ENCODE measurements at places on chromosomes 16 and 17. TPM values are rescaled to one million over a fixed set of nuclear protein-coding genes. Genes with fewer than 3 reads are reported as not detected.

GRCh38 chr17:71975331-71975801 is 145.5 kb upstream of the SOX9 start:
- DNase-seq, result no peak

DNA sequence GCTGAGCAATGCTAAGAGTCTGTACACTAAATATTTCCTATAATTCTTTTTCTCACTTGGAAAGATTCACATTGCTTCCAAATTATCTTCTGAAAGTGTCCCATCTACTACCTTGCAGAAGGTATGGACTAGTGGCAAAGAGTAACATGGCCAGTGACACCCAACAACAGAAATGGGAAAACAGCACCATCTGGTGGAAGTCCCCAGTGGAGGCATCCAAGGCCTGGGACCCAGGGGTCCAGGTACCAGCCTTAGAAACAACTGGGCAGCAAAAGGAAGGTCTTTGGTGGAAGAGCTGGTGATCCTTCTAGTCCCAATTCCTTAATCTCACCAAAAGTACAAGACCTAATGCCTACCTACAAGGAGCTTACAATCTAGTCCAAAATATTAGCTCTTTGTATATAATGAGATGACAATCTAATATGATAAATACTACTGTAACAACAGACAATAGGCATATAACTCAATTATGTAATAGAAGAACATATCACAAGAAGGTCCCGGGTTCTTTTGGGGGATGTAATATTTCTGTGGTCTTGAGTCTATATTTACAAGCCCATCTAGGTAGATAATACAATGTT is 55.3 kb downstream of the SKAP1 start:
- no peak for DNase-seq

DNA sequence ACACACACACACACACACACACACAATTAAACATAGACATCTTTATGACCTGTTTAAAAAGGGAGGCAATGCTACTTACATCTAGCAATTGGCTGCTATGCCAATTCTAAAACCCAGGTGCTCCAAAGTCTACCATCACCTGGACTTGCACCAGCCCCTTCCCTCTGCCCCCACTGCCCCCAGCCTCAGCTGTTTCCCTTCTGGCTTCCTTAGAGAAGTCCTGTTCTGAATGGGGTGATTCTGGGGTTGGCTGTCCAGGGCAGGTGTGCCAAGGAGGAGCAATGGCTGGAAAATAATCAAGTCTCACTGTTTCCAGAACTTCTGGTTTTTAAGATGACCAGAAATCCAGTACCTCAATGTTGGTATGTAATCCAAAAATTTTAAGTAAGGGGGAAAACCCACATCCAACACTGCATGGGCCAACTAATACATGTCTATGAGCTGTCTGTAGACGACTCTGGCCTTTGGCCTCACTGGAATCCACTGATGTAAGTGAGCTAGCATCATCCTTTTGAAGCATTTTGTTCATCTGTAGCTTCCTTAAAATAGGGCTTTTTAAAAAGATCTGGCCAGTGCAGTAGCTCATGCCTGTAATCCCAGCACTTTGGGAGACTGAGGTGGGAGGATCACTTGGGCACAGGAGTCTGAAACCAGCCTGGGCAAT is 2.1 kb downstream of the IFT20 start:
- no peak for DNase-seq

DNA sequence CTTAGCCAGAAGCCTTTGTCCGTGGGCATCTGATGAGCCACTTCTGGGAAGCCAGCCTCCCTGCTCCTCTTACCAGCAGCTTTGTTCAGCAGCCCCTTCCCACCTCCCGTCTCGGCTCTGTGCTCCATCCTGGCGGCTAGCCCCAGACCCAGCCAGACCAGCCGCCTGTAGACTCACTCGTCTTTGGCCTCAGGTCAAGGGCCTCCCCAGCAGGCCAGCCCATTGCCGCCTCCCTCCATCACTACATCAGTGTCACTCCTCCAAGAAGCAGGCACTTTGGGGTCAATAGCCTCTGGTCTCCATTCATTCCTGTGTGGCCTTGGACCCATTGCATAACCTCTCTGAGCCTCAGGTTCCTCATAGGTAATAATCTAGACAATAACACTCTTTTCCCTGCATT is 20.9 kb upstream of the CRHR1 start:
- no peak for DNase-seq

GRCh38 chr16:65318138-65318537 is 196.3 kb upstream of the CDH11 start:
- DNase-seq, result no peak

- DNase-seq, result peak; percentile 81
Observed at GRCh38 chr17:47914306-47914948, 18.4 kb downstream of the SP2 start.

The TAC4 gene
- not detected for total RNA-seq

Measured in breast epithelium (tissue), 4 donors.